Activated CD4-positive, alpha-beta T cell treated with anti-CD3 and anti-CD28 coated beads, Interleukin-2, Interleukin-4, amounts not matched to agents 100 ng/mL and 50 ng/mL, durations not matched to agents 16 hours and 8 hours (primary cell): ENCODE measurements at places on chromosomes 11 and 22.

DNA sequence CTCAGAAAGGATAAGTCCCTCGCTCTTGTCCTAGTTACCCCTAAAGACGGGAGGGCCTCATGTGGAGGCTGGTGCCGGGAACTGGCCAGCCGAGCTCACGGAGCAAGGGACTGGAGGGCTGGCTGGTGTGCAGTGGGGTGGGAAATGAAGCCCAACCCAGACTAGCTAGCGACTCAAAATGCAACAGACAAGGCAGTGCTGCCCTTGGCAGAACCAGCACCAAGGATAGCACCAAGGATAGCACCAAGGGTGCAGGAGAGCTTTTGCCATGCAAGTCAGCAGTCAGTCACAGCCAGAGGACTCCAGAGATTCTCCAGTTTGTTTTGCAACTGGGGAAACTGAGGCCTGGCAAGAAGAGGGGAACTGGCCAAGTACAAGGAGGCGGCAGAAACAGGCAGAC is 6.5 kb upstream of the BATF2 start:
- no peak for DNase-seq

DNA sequence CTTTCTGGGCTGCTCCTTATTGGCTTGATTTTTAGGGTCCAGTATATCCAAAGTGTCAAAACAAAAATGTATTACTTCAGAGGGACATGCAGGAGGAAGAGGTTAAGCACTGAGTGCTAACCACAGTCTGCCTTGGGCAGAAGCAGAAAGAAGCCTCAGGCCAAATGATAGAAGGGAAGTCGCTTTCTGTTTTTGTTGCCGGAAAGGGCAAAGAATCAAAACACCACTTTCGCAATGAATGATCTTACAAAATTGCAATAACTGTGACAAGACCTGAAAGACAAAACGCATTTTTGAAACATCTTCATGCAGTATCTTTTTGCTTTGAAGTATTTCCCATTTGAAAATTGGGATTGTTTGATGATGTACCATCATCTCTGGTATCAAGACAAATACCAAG is 70.1 kb upstream of the PICALM start:
- DNase-seq, result peak; percentile 93

GRCh38 chr11:23100726-23101125 is 240.5 kb upstream of the CCDC179 start:
- DNase-seq, result no peak

DNA sequence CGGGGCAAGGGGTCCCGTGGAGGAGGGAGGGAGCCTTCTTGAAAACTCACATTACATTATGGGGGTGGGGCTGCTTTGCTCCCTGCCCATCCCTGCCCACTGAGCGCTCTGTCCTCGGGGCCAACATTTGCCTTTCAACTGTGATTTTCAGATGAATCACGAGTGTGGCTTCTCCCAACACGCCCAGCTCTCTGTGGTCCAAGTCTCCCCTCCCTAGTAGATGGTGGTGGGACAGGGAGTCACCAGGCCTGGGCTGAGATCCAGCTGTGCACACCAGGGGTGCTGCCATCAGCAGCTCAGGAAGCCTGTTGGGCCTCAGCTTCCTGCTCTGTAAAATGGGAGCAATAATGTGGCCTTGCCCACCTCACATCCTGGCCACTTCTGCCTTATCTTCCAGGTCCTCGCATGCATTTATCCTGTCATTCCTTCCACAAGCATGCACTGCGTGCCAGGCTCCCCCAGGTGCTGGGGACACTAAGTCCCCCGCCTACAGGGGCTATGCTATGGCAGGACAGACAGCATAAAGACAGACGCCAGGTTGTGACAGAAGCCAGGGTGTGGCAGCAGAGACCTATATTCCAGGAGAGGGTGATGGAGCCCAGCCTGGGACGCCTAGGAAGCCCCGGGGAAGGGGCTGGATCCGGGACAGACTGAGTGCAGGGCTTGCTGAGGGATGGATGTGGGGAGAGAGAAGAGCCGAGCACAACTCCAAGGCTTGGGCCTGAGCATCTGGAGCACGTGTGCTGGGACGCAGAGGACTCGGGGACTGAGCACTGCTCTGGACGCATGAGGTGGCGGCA is 30.5 kb downstream of the NFAM1 start:
- no peak for DNase-seq

- no peak for DNase-seq
These were observed 73.6 kb upstream of the PHOX2A start for GRCh38 chr11:72317570-72317969.

DNA sequence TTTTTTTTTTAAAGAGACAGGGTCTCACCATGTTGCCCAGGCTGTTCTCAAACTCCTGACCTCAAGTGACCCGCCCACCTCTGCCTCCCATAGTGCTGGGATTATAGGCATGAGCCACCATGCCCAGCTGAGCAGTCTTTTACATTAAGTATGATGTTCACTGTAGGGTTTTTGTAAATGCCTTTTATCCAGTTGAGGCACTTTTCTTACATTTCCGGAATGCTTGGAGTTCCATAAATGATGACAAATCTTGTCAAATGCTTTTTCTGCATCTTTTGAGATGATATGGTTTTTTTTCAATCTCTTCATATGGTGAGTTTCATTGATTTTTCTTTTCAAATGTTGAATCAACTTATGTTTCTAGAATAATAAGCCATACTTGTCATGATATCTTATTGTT is 29.4 kb upstream of the CTTN start:
- DNase-seq, result no peak

- no peak for DNase-seq
These were observed 3.8 kb upstream of the CCDC86 start for GRCh38 chr11:60838132-60838531.

DNA sequence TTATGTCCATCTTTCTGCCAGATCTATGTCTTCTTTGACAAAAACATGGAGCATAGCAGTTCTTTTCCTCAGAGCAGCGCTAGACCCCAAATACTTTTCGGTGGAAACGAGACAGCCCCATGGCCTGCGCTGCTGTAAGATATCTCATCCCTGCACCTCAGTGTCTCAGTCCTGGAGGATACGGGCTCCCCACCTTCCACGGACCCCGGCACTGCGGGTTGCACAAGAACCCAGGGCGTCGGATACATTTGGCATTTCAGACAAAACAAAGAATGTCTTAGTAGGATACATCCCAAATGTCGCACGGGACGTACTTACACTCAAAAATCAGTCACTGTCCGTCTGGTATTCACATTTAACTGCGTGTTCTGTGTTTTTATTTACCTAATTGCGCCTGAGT is 9.9 kb upstream of the GAL start:
- DNase-seq, result no peak

DNA sequence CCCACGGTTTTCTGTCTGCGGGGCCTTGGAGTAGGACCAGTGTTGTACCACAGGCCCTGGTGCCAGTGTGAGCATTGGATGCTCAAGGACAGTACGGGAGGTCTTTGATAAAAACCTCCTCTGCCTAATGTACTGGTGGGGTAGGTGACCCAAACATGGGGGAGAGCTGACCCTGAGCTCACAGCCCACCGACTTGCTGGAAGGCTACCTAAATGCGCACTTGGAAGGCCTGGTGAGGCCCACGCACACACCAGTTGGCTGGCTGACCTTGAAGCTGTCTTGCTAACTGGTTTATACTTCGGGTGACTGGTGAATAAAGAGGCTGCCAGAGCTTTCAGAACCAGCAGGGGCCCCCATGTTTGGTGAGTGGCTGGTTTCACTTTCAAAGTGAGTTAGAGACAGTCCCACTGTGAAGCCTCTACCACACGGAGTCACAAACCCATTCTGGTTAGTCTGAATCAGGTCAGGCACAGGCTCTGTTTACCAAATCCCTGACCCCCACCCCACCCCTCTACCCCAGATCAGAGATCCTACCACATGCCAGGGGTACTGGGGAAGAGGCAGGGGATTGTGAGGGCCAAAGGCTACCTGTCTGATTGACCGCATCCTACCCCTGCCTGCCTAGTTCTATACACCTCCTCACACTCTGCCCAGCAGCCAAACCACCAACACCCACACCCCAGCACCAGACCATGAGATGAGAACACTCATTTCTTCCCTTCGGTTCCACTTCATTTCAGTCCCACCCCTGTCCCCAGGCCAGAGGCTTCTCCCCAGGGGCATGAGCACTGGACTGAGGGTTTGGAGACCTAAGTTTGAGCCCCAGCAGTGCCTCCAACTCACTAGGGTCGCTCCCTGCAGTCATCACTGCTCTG is 12.7 kb upstream of the IL2RB start:
- DNase-seq, result peak; percentile 95

- DNase-seq, result no peak
These were observed 15.2 kb downstream of the ATXN10 start for GRCh38 chr22:45686836-45687235.

DNA sequence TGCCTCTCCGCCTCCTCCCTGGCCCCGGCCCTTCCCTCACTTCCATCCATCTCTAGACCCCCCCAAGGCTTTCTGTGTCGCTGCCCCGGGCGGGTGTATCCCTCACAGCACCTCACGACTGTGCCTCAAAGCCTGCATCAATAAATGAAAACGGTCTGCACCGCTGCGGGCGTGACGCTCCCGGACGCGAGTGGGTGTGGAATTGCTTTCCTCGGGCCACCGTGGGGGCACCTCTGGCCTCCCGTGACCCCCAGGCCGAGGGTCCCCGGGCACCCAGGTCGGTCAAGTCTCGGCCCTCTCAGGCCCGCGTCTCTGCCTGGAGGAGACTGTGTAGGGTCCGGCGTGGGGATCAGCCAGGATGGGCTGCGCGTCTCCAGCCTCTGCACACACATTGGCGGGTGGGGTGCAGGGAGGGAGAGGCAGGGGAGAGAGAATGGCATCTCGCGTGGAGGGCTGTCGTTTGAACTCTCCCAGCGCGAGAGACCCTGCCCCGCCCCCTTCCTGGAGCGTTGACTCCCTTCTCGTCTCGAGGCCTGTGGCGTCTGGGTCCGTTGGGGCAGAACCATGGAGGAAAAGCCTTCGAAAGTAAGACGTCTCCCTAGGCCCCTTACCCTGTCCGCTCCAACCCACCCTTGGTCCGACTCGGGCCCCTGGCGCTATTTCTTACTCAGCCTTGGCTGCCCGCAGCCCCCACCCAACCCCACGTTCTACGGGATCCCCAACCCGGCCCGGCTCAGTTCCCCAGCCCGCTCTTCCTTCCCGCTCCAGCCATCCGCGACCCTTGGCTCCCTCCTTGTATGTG is at the start of gene CATSPERZ:
TSS of gene CATSPERZ (plus strand) at position 512 of the 802 bp plus-strand sequence. CDS start at position 565, 53 bp downstream.
- DNase-seq, result no peak

- no peak for DNase-seq
These were observed 1.4 kb downstream of the SLC17A6 start for GRCh38 chr11:22339611-22340010.

- DNase-seq, result no peak
These were observed 82.3 kb downstream of the TRMU start for GRCh38 chr22:46417769-46418168.

GRCh38 chr11:57338142-57338541 is at the start of gene P2RX3:
Gene P2RX3 (plus strand): TSS chr11:57338352. CDS start chr11:57338551, 199 bp downstream.
- DNase-seq, result no peak

DNA sequence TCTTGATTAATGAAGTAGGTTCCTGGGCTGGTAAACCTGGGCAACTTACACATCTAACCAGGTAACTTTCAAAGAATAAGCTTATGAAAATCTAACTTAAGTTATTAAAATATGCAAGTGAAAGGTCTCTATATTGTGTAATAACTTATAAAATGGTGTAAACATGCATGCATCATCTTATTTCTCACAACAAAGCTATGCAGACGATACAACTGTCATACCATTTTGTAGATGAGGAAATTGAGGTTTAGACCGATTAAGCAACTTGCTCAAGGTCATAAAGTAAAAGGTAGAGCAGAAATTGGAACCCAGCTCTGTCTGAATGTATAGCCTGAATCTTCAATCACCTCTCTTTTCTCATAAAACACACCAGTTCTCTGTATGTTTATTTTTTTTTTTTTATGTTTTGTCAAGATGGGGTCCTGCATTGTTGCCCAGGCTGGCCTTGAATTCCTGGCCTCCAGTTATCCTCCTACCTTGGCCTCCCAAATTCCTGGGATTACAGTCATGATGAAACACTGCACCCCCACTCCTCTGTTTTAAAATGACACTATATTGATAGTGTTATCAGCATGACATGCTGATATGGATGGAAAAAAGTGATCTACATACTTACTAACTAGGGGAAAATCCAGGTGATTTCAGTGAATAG is 109.6 kb downstream of the SGSM3 start:
- DNase-seq, result no peak

DNA sequence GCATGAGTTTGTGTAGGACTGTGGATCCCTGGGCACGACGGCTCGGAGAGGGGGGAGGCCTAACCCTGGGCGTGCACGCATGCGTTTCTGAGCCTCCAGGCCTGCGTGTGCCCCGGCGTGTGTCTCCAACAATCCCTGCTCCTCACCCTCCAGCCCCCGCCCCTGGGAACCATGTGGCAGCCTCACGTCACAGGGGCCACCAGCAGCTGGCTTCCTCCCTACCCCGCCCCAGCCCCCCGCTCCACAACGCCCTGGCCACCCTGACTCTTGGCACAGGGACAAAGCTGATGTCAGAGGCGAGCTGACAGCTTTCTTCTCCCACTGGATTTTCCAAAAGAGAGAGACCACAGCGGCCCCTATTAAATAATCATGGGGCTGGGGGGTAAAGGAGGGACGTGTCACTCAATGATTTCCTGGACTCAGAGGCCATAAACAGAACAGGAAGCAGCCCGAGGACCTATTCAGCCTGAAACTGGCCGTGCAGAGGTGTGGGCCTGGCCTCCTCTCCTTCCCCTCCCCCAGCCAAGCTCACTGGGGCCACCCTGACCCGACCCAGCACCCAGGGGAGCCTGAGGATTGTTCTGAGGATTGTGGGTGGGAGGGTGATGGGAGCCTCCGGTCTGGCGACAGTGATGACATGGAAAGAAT is 6.8 kb upstream of the LIF start:
- no peak for DNase-seq

GRCh38 chr11:13222285-13222684 is 55.3 kb upstream of the BMAL1 start:
- DNase-seq, result no peak

GRCh38 chr11:73323464-73323863 is 15.4 kb downstream of the ARHGEF17 start:
- DNase-seq, result no peak

DNA sequence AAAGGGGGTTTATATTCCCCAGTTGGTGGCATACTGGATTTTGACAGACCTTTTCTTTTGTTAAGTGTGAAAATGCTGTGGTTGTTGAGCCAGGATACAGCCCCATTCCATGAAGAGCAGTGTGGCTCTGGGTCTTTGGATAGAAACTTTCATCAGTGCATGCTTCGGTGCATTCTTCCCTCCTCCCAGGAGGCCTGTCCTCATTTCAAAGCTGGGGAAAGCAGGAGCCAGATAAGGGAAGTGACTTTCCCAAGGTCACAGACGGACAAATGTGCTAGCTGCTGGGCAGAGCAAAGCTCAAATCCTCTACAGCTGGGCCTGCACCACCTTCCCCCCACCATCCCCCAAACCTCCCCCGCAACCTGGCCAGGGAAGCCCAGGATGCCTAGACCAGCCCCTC is 184.5 kb upstream of the NTM start:
- DNase-seq, result no peak

- DNase-seq, result no peak
These were observed 100.8 kb upstream of the CLPB start for GRCh38 chr11:72535194-72535547.

DNA sequence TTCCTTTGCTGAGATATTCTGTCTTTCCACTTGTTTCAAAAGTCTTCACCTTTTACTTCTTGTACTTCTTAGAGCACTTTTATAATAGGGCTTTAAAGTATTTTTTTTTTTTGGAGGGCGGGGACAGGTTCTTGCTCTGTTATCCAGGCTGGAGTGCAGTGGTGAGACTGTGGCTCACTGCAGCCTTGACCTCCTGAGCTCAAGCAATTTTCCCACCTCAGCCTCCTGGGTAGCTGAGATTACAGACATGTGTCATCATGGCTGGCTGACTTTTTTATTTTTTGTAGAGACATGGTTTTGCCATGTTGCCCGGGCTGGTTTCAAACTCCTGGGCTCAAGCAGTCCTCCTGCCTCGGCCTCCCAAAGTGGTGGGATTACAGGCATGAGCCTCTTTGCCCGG is 57.9 kb downstream of the DYNC2H1 start:
- DNase-seq, result no peak
